Posterior cingulate gyrus (tissue), 11 donors: ENCODE measurements at places on chromosomes 7 and 10.

- DNase-seq: no peak
Measured at GRCh38 chr10:84310470-84310869, 17.9 kb upstream of the CCSER2 start.

- DNase-seq: no peak
Measured at GRCh38 chr7:159042581-159043101, 102.0 kb downstream of the VIPR2 start.

- no peak for DNase-seq
Measured at GRCh38 chr10:104267721-104268404, 1.1 kb upstream of the GSTO2 start.

GRCh38 chr10:8144496-8144895 lies 90.0 kb downstream of the GATA3 start:
- no peak for DNase-seq

DNA sequence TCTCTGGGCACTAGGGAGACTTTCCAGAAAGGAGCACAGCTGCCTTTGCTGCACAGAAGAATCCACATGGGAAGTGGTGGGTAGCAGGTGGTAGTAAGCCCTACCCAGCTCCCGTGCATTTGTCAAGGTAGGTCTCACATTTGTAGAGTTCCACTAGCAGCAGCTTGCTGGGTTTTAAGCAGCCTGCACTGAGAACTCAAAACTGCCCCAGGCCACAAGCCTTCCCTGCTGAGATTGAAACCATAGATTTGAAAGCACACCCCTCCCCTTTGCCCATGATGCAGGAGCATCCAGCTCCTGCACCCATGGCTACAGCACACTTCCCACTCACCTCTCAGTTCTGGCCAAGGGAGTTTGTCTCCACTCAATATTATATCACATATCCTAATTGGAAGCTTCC lies 604.5 kb upstream of the STEAP1 start:
- DNase-seq: no peak

DNA sequence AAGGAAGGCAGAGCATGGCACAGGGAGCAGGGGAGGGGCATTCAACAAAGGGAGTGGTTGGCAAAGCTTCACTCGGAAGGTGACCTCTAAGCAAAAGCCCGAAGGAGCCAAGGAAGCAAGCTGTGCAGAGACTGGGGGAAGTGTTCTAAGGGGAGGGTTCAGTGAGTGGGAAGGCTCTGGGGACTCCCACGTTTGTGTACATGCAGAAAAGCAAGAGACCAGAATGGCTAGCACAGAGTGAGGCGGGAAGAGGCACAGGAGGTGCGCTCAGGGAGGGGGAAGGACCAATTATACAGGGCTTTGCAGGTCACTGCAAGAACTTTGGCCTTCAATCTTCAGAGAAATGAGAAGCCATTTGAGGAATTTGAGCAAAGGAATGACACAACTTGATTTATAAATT lies 7.4 kb downstream of the ARHGAP21 start:
- no peak for DNase-seq

DNA sequence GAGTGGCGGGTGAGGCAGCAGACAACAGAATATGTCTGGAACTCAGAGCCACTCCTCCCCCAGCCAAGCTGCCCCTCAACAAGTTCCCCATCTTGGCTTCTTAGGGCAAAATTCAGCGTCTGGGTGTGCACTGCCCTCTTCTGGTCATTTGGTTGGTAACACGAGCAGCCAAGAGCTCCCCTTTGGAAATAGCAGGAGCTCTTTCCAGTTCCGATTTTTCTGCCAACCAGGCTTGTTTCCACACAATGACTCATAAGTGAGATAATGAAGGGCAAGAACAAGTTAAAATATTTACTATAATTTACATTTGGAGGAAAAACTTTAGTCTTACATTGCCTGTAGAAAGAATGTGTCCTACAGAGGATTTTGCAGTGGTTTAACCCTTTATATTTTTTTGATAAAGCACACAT lies 70.5 kb downstream of the ADCYAP1R1 start:
- DNase-seq: peak; percentile 83

DNA sequence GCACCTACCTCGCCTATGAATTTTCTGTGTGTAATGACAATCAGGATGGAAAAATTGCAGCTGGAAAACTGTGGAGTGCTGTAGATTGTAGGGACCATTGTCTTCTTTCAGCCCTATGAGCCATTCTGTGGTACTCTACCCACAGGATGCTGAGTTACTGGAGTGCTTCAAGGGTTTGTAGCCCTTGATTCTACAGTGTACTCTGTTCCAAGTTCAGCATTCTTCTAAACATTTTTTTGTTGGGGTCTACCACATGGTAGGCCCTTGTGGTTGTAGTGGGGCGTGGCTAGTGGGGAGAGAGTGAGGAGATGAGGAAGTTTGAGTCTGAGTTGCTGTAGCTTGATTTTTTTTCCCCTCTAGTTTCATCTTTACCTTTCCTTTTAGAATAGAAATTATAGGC lies 33.5 kb downstream of the REEP3 start:
- no peak for DNase-seq

GRCh38 chr7:153698046-153698445 lies 354.2 kb upstream of the DPP6 start:
- DNase-seq: no peak

DNA sequence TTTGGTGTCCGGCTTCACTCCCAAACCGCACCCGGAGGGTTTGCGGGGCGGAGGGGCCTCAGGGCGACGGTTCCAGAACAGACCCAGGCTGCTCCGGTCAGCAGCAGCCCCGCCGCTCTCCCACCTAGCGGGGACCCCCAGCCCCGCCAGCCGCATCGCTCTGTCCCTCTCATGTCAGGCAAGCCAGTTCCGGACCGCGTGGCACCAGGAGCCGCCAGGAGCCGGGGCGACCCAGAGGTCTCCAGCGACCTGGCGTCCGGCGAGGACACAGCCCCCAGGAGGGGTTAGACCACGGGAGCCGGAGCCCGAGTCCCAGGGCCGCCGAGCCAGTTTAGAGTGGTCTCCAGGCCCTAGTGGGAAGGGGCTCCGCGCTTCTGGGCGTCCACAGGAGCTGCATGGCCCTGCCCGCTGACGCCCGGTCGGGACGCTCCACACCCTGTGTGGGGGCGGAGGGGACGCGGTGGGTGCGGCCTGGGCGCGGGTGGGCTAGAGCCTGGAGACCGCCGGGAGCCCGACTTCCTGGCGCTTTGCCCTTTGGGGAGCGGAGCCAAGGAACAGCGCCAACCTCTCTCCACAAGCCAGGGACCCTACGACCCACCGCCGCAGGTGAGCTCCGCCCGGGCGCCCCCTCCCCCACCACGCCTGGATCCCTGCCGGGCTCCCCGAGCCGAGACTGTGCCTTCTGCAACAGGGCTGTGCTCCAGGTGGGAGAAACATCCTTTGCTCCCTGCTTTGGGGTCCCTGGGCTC lies 43.4 kb downstream of the ZNF117 start:
- DNase-seq: no peak

- DNase-seq: no peak
Measured at GRCh38 chr10:118730756-118731456, 23.9 kb downstream of the CACUL1 start.

GRCh38 chr10:53007527-53007842 lies 234.9 kb upstream of the MBL2 start:
- DNase-seq: no peak

DNA sequence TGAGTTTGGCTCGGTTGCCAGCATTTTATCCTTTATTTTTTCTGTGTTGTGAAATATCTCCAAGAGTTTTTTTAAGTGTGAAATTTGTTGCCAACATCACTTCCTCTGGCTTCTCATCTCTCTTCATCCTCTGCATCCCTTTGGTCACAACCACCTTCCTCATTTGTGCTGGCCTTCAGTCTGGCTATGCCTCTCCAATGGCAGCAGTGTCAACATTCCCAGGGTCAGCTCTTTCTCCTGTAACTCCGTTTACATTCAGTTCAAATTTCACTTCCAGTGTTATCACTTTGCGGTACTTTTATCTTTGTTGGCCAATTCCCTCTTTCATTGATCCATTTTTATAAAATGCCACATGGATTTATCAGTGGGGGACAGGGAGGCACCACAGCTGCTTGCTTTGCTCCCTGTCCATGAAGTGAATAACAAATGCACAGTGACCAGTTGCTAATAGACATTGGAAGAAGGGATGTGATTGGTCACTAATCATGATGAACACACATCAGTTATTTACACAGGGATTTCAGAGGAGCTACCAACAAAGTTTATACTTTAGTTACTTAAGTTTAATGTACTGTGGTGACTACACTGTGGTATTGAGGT lies 311.4 kb upstream of the LRGUK start:
- no peak for DNase-seq

DNA sequence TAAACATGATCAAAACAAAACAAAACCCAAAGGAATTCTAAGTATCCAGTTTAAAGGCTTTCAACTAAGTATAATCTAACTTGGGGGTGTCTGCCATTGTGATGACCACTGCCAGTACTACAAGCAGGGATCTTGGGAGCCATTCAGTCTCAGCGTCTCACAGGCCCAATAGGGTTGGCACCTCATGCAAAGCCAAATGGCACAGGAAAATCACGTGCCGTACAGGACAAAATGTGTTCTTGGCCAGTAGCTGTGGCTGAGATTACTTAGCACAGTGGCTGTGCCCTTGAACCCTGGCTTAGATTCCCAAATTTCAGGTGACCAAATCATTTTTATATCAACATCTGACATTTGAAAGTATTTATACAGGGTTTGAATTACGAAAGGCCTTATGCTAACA lies 50.0 kb downstream of the DLD start:
- DNase-seq: no peak

DNA sequence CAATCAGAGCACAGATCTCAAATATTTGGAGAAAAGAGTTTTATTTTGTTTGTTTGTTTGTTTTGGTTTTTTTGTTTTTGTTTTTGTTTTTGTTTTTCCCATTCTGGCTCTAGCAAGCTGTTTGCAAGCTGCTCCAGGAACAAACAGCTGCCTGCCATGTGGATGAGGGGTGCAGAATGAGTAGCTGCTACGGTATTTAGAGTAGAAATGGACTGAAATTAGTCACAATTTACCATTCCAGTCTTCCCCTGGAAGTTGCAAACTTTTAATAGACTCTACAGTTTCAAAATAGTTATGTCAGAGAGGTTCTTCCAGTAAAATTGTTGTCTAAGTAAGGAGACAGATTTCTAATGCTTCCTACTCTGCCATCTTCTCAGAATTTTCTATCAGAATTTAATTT lies 27.1 kb upstream of the TAS2R16 start:
- DNase-seq: no peak

DNA sequence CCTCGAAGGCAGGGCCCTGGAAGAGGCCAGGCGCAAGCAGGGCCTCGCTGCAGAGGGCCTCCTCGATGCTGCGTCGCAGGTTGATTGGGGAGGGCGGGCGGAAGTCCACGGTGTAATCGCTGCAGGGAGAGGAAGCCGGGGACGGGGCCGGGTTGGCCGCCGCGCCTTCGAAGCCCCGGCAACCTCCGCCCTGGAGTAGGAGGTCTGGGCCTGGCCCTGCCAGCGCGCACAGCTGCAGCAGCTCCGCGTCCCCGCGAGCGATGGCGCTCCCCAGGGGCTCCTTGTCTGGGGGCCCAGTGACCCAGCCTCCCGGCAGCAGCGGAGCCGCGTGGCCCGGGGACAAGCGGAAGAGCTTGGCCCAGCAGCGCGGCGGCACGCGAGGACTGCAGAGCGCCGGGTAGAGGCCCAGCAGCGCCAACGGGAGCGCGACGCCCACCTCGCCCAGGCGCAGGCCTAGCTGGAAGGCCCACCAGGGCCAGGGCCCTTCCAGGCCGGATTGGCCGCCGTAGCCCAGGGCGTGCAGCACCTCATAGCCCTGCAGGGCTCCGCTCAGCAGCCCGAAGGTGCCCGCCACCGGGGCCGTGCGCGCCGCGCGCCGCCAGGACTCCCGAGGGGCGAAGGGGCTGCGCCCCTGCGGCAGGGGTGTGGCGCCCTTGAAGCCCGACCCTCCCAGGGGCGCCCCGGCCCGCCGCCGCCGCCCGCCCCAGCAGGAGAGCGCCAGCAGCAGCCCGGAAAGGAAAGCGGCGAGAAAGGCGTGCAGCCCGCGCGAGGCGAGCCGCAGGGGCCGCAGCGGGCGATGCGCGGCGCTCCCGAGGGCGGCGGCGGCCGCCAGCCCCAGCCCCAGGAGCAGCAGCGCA lies 7.8 kb upstream of the RBM28 start:
- peak; percentile 82 for DNase-seq

DNA sequence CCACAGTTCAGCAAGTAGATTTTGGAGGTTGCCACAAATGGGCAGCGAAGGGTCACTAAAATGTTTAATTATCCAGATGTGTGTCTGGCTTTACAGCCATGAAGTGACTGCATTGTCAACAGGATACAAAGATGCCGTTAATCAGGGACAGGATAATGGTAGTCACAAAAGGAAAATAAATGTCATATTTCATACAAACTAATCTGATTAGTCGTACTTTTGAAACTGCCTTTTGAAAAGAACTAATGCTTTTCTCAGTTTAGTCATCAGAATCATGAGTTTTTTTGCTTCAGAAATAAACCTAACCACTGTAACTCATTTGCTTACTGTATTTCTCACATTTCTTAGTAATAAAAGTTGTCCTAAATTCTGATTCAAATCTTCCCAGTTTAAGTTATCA lies 22.2 kb upstream of the WNT16 start:
- DNase-seq: no peak

- DNase-seq: no peak
Measured at GRCh38 chr10:72330069-72330426, 24.7 kb downstream of the DNAJB12 start.

DNA sequence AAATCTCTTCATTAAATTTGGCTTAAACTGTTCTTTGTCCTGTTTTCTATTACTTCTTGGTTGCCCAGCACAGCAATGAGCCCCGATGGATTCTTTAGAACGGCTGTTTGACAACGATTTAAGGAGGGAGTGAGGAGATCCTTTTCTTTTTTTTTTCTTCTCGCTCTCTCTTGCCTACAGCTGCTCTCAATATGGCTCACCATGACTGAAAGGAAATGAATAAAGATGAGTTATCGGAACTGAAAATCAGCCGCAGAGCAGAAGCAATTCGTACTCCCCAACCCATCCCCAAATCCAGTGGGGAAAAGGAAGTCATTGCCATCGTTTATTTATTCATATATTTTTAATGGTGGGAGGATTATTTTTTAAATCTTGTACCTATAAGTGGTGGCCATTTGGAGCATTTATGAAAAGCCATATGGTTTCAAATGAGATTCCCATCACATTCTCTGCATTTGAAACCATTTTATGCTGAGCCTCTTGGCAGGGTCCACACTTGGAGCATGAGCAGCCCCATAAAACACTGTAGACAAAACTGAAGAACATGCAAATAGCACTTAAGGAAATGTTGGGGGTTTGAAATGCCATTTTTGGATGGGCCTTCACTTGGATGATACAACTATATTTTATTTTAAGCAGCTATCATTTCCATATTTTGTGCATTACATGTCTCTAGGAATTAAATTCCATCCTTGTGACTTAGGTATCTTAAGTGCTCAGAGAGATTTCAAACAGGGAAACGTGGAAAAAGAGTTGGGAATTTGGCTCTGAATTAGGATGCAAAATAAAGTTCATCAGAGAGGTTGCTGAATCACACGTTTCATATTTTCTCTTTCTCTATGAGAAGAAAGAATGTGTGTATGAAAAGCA lies 107.7 kb upstream of the FZD1 start:
- DNase-seq: no peak

DNA sequence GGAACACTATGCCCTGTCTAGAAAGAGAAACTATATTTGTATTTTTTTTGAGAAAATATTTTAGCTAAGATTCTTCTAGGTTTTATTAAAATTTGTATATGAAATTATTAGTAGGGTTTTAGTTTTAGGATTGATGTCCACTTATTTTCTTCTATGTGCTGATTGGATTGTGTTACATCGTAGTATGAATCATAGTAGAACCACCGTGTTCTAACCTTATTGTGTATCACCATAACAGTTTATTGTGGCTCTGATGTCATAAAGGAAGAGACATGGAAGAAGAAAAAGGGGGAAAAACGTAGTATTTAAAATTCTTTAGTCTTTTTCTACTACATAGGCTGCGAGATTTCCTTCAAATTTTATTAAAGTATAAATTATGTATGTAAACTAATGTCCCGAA lies 1.9 kb downstream of the AGBL3 start:
- DNase-seq: no peak

- no peak for DNase-seq
Measured at GRCh38 chr7:152106990-152107389, 81.5 kb downstream of the GALNT11 start.
